PC-3 (cell line): ENCODE measurements at places on chromosomes 3 and 15.

DNA sequence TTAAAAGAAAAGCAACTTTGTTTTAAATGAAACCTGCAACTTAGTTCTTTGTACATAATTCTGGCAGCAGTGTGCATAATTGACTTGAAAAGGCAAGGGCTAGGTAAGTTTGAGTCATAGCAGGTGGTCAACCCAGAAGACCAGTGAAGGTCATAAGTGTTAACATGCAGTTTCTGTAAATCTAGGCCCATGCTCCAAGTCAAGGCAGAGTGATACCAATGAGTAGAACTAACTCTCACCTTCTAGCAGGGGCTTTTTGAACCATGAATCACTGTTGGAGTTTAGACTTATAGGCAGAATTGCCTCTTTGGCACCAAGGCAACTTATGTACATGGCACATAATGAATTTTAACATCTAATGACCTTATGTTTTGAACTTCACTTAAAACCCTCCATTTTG is 29.5 kb upstream of the IL20RB start:
- no peak for DNase-seq

GRCh38 chr3:109336291-109336861 is 970 bp downstream of the DPPA4 start:
- DNase-seq, result no peak

- DNase-seq, result no peak
Observed at GRCh38 chr3:43606284-43606683, 15.5 kb downstream of the ANO10 start.

DNA sequence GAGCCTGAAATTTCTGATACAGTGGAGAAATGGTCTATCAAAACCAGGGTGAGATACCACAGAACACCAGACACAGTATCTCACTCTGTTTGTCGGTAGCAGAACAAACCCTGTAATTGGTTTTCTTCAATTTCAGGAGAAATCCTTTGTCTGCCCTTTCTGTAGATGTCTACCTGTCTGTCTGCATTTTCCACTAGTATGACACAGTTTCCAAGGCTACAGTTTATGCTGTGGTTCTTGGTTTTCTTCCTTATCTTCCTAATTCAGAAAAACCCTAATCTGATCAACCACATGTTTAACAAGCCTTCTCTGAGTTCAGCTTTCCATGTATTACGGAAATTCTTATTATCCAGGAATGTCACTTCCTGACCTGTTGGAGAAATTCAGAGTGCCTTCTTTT is 70.8 kb downstream of the SCN11A start:
- DNase-seq, result no peak

- no peak for DNase-seq
Observed at GRCh38 chr15:49423021-49423420, at the start of gene FGF7. TSS of gene FGF7 (plus strand) at chr15:49423242. CDS start at chr15:49424298, 1,056 bp downstream.

DNA sequence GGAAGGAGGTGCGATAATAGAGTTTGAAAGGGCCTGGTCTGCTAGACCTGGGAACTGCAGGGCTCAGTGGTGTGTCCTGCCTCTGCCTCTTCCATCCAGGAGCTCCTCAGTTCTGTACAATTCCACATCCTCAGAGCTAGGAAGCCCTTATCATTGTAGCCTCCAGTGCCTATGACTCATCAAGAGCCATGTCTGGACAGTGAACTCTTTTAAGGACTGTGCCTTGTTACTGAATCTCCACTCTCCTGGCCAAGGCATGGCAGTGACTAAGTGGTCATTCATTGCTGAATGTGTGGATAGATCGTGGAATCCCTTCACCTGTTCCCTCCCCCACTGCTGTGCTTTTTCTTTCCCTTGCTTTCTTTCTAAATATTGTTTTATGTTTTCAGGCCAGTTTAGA is 2.9 kb downstream of the TIMP4 start:
- peak; percentile 93 for DNase-seq

GRCh38 chr3:119782460-119782859 is 559 bp downstream of the NR1I2 start:
- no peak for DNase-seq

- no peak for DNase-seq
Observed at GRCh38 chr3:112572701-112573100, 10.9 kb downstream of the SLC35A5 start.

DNA sequence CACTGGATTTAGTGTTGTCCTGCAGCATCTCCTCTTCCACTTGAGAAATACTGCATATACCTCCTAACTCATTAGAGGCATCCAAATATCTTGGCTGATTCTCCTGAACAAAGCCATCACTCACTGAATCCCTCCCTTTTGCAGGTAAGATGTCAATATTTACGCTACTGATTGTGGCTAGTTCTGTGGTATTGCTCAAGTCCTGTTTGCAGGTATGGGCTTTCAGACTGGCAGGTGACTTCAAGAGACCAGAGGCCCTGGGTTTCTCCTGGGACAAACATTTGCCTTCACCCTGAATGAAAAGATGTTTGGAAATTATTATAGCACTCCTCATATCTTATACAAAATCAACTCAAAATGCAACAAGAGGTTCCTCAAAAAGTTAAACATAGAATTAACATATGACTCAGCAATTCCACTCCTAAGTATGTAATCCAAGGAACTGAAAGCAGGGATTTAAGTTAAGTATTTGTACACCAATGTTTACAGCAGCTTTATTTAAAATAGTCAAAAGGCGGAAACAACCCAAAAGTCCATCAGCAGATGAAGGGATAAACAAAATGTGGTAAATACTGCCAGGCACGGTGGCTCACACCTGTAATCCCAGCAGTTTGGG is 18.6 kb downstream of the NEK4 start:
- no peak for DNase-seq

DNA sequence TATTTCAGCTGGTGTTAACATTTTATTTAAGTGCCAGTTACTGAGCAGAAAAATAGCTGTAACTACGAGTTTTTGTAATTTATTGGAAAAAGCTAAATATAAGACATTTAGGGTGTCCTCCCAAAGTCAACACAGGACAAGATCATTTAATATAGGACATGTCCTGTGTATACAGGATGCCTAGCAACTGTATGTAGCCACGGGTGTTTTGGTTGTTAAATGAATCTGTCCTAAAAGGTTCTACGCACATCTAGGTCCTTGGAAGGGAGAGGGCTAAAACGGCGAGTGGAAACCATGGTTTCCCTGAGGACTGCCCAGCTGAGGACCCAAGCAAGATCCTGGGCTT is 565 bp upstream of the ZNF621 start:
- DNase-seq, result no peak

DNA sequence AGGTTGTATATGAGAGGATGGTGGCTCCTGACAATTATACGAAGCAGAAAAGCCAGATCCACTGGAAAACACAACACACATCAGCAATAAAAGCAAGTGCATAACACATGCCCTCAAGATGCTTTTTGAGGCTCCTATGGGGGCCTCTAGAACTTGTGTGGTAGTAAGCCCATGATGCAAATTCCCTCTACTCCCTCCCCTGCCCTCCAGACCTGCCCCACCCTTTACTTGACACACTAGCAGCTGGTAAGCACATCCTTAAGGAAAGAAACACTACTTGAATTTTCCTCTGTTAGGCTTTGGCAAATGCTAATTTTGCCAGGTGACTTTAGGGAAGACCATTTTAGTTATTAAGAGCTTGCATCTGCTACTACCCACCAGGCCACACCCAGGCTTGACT is 29.2 kb downstream of the USP4 start:
- no peak for DNase-seq

GRCh38 chr3:174940151-174940550 is 81.0 kb downstream of the NAALADL2 start:
- no peak for DNase-seq

DNA sequence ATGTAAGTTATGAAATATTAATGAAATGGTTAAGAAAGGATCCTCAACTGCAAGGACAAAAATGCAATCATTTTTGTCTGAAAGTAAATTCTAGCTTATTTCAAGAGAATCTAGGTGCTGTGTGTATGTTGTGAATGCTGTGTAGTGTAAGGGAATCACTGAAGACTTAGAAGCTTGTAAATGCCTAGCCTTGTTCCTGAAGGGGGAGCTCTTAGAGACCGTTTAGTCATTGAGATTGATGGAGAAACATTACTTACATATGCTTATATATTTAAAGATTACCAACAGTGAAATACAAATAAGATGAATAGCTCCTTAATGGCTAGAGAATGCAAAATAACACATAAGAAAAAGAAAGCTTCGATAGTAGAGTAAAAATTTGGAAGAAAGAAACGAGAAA is 67.9 kb downstream of the CNTN4 start:
- DNase-seq, result no peak

DNA sequence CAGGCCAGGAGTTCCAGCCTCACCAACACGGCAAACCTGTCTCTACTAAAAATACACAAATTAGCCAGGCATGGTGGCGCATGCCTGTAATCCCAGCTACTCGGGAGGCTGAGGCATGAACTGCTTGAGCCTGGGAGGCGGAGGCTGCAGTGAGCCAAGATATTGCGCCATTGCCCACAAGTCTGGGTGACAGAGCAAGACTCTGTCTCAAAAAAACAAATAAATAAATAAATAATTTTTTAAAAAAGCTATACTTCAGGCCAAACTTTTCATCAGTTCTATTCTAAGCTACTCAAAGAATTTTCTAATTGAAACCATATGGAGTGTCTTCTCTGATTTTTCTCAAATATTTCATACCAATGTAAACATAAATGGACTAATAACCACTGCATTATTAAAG is 43.5 kb downstream of the PHC3 start:
- DNase-seq, result no peak

DNA sequence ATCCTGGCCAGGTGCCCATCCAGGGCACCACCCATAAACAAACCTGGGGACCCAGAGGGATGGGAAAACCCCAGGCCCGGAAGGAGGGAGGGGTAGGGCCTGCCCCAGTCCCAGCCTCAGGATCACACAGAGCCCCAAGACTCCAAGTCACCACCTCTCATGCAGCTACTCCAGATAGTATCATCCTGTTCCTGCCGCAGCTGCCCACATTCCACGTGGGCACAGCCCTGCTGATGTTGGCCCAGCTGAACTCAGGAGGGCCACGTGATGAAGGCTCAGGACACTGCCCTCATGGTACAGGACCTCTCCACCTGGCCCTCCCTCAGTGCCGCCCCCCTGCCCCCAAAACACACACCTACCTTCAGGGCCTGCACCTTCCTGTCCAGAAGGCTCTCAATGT is 69.5 kb downstream of the CACNA2D2 start:
- no peak for DNase-seq

DNA sequence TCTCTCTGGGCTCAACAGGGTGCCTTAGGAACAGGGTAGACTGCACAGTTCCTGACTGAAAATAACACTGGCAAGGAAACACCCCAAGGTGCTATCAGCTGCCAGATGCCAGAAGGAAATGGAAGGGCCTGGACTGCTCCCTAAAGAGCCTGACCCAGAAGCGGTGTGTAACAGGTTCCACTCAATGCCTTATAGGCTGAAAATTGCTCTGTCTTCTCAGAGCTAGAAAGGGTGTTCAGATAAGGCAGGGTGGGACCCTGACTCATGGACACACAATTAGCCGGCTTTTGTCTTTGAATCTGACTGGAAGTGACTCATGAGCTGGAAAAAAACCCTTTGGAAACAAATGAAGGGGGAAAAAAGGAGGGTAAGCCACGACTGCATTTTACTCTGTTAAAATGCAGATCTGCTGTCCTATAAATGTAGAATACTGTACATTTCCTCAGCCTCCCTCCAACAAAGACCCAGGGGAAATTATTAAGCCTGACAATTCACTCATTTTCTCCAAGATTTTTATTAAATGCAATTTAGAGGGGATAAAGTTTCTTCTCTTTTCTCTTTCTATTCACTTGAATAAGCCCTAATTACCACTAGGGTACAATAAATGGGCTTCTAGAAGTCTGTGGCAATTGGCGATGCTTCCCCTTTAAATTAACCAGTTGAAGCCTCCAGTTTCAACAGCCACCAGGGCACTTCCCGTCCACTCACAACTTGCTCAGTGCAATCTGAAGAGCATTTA is 160.2 kb upstream of the TBL1XR1 start:
- peak; percentile 73 for DNase-seq

- DNase-seq, result no peak
Observed at GRCh38 chr3:8286749-8287148, 214.9 kb upstream of the LMCD1 start.

DNA sequence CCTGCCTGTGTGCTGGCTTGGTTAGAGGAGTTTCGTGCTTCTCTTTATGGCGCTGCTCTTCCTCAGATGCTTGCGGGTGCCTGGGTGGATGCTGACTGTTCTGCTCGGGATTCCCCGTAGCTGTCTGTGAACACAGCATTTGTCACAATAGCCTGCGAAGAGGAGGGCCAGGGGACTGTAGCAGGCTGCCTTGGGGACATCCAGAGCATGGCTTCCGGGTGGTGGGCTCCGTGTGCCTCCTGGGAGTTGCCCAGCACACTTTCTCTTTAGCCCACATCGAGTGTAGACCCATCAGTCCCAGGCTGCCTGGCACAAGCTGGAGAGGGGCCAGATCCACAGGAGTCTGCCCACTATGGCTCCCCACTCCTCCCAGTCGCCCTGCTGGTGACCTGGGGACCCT is 22.4 kb downstream of the LRRK1 start:
- DNase-seq, result no peak

DNA sequence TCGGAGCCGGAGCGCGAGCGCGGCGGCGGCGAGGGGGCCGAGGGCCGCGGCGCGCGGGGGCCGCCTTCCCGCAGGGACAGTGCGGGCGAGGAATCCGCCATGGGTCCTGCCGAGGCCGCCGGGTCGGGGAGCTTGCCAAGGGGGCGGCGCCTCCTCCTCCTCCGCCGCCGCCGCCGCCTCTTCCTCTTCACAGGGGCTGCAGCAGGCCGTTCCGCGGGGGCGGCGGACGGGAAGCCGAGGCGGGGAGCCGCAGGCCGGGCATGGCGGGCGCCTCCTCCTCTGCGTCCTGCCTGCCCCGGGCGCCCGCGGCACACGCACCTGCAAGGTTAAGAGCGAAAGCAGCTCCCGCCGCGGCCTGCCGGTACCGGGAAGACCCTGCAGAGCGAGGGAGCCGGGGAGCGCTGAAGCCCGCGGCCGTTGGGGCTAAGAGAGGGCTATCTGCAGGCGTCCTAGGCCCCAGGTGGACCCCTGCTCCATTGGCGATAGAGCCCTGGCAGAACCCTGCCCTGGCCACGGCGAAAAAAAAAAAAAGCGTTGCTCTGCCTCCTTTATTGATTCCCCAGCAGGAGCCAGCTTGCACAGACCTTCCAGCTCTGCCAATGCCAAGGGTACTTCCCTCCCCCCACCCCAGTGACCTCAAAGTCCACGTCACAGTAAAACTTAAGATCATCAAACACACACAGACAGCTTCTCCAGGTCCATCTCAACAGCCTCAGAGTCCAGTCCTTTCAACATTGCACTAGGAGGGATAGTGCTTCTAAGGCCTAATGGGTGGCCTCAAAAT is at the start of gene LYSMD2:
LYSMD2 (minus strand) TSS at position 134 of the 784 bp plus-strand sequence; CDS start at position 101, 33 bp downstream.
- DNase-seq, result peak; percentile 43
